Karpas-422 (cell line): ENCODE measurements at places on chromosomes 13 and 19. TPM values are rescaled to one million over a fixed set of nuclear protein-coding genes. Genes with fewer than 3 reads are reported as not detected.

DNA sequence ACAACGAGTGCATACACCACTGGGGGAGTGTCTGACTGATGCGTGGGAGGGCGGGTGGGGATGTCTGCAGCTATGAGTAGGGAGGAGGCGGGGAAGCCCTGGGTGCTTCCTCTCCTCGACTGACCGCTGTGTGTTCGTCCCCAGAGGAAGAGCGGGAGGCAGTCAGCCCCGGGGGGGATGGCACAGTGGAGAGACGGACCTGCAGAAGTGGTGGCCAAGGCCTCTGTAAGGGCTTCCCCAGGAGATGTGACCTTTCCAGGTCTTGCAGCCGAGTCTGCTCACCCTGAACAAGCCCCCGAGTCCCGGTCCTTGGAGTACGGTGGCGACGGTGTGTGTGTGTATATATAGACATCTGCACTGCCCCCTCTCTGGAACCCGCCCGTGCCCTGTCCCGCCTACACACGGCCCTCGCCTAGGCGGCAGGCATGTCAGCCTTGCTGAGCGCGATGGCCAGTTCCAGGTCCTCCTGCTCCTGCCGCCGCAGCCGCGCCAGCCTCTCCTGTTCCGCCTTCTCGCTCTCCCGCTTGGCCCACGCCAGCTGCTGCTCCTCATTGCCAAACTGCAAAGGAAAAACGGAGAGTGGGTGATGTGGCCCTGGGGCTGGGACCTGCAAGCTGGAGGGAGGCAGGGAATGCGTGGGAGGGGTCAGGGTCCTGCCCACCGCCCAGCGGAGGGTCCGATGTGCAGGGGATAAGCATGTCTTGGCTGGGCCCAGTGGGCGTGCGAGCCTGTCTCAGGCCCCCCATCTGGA is 30.8 kb downstream of the KLF2 start:
- DNase-seq: no peak

- DNase-seq: peak; percentile 81
These were observed at the start of gene RGCC for GRCh38 chr13:41456768-41457588. TSS of gene RGCC (plus strand) at chr13:41457550. CDS start at chr13:41457708, 158 bp downstream.

DNA sequence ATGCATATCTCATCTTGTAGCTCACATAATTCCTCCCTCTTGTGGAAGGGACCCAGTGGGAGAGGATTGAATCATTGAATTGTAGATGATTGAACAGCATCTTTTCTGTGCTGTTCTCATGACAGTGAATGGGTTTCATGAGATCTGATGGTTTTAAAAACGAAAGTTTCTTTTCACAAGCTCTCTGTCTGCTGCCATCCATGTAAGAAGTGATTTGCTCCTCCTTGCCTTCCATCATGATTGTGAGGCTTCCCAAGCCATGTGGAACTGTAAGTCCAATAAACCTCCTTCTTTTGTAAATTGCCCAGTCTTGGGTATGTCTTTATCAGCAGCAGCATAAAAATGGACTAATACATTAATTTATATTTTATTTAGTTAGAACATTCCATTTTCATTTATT is 19.6 kb upstream of the ZNF675 start:
- DNase-seq: no peak

DNA sequence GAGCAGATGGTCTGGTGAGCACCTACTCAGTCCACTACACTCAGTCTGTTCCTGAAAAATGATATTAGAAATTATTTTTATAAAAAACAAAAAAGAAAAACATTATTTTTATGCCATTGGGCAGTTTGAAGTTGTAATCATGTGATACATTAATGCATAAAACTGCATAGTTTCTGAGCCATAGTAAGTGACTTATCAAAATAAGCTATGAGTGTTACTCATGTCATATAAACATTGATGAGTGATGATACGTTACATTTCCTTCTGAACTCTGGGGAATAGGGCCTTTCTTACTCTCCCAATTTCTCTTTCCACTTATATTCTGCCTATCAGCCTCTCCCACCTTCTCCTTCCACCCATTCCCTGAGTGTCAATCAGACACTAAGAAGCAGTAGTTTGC is 8.9 kb downstream of the ZNF805 start:
- no peak for DNase-seq

- DNase-seq: peak; percentile 86
These were observed 36.5 kb upstream of the SACS start for GRCh38 chr13:23469951-23470421.

GRCh38 chr13:93224535-93224934 is 2.1 kb upstream of the GPC6 start:
- no peak for DNase-seq

GRCh38 chr13:21556051-21556450 is 47.9 kb downstream of the MICU2 start:
- no peak for DNase-seq

- no peak for DNase-seq
These were observed 70.2 kb upstream of the ZDHHC20 start for GRCh38 chr13:21529146-21529893.

- no peak for DNase-seq
These were observed 64.0 kb downstream of the IER2 start for GRCh38 chr19:13214036-13214730.

DNA sequence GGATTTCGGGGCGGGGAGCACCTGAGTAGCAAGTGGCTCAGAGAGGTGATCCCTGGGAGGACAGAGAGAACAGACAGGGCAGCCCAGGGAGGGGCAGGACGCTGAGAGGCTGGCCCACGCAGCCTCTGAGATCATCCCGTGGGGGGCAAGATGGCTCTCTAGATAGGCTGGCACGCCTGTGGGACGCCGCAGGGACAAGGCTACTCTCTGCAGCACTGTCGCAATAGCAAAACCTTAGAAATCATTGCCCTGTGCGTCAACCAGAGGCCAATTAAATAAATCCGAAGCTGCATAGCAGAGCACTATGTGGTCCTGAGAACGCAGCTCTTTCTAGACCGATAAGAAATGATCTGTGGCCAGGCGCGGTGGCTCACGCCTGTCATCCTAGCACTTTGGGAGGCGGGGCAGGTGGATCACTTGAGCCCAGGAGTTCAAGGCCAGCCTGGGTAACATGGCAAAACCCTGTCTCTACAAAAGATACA is 5.1 kb downstream of the PEX11G start:
- no peak for DNase-seq

- DNase-seq: no peak
These were observed 116.8 kb downstream of the DNAJC3 start for GRCh38 chr13:95793781-95794180.

DNA sequence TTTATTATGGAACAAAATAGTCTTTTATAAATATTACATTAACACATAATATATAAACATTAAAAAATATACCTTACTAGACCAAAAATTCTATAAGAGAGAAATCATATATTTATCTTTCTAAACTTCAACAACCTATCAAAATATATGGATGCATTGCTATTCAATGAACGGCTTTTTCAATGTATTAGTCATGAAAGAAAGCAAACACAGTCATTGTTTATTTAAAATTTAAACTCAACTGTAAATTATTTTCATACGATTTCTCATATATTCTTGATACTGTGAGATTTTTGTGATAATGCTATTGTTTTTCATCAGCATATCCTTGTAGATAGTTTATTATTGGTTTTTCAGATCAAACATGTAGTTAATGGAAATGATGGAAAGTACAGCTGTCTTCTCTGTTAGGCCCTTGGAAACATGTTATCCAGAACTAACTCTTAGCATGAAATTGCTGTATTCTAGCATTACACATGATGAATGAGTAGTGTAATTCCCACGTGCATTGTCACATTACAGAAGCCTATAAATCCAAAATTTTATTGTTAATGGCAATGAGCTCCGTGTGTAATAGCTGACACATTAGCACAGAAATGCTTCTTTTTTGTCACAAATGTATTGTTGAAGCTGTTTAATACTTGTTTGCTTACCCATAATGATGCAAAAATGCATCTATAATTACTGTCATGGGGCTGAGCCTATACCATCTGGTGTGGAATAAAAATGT is 1639.9 kb downstream of the SLITRK5 start:
- no peak for DNase-seq

DNA sequence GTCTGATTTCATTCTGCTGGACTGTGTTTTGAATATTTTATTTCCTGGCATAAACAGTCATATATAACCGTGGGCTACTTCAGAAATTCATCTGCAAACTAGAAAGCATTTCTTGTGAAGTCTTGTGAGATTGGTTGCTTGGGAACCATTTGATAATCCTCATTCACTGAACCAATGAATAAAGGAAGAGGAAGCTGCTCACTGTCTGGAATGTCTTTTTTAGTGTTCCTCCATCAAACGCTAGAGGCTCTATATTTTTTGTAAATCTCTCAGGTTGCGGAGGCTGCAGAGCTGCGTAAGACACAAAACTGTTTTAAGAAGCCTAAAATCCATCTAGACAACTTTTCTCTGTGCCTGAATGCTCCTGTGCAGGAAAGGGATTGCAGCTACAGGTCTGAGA is 18.7 kb upstream of the GPR12 start:
- DNase-seq: no peak

GRCh38 chr13:41313117-41313516 is 2.0 kb downstream of the NAA16 start:
- no peak for DNase-seq

DNA sequence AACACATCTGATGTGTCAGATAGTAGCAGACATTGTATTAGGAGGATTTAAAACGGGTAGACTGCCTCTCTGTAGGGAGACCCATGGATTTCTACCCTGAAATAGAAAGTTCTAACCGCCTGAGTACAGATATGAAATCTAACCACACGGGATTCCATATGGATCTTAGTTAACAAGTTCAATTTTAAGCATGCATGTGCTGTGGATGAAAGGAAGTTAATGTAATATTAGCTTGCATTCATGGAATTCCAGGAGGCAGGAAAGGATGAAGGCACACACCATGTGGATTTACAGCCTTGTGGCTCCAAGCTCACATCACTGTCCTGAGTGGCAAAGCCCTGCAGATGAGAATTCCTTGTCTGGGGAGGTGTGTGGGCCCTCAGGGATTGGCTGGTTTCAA is 120.6 kb upstream of the IRS2 start:
- no peak for DNase-seq

GRCh38 chr13:109209526-109209925 is 576.9 kb downstream of the IRS2 start:
- DNase-seq: no peak

DNA sequence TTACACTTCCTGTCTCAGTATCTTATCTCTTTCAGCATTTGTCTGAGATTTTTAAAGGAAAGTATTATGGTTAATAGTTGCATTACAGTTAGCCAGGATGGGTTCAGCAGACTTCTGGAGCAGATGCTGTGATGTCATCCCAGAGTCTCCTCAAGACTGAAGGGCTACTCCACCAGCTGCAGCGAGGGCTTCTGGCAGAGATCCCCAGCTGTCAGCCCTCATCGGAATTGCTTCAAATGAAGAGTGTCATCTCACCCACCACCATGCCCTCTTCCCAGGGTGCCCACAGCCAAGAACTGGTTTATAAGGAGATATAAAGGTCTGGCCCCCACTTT is 84.4 kb downstream of the FAM216B start:
- DNase-seq: peak; percentile 9

GRCh38 chr13:89980896-89981295 is 1366.6 kb upstream of the MIR17HG start:
- DNase-seq: no peak

DNA sequence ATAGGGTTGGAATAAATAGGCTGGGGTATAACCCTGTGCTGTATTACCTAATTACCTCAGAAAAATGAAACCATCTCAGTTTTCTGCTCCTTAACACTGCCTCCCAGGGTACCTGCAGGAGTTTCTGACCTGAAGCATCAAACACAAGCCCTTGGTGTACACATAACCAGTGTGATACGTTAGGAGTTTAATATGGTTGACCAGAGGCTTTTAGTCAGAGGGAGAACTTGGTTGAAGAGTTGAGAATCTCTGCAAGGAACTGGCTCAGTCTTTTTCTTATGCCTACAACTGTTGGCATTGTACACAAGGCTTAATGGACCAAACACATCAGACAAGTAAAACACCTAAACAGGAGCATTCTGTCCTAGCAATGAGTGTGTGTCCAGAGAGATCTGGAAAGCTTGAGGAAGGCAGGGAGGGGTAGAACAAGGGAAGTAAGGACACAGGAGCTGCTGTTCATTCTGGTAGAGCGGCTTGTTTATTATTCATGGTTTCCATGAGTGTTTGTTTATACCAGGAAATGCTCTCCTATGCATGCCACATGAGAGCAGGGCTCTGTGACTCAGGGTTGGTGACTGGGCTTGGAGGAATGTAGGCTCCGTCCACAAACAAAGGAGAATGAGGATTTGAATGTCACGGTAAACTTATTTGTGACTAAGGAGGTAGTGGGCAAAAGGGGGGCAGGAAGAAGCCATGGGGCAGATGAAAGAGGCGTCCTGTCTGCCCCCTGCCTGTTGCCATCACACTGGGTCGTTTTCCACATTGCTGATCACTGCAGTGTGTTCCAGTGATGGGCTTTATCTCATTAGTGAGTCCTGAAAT is 11.9 kb upstream of the SPATA13 start:
- no peak for DNase-seq

- no peak for DNase-seq
These were observed 2.2 kb downstream of the TNNT1 start for GRCh38 chr19:55146705-55147273.

- peak; percentile 95 for DNase-seq
These were observed 20.0 kb upstream of the ERCC1 start for GRCh38 chr19:45443462-45444317.

GRCh38 chr19:5232798-5233505 is 107.7 kb downstream of the PTPRS start:
- no peak for DNase-seq

- DNase-seq: no peak
These were observed 8.4 kb downstream of the IGFL3 start for GRCh38 chr19:46116121-46116520.

DNA sequence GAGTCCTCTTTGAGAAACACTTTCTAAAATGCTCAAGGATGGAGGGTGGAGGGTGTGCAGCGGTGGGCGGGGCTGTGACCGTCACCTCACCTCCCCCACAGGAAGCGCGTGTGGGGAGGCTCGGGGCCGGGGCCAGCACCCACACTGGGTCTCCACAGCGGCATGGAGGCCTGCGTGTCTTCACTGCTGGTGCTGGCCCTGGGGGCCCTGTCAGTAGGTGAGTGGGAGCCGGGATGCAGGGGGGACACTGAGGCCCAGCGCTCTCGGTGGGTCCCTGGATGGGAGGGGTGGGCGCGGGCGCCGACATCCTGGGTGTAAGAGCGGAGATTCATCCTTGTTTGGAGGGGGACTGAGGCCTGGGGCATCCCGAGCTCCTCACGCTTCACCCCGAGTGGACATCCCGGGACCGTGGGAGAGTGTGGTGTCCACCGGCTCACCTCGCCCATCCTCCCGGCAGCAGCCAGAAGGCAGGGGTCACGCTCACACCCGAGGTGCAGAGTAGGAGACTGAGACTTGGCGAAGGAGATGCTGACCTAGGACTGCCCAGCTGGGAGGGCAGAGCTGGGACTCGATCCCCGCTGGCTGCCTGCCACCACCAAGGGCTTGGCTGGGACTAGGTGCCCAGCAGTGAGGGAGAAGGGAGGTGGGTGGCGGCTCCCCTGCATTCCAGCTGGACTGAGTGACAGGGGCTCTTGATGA is at the start of gene GZMM:
GZMM (plus strand) TSS at position 144 of the 699 bp plus-strand sequence; CDS start at position 163, 19 bp downstream.
- DNase-seq: peak; percentile 72

The RASAL3 gene
- total RNA-seq: 4.0 and 27.1 TPM in 2 replicates

The F10 gene
- total RNA-seq: not detected in 2 replicates

The CTXN1 gene
- 0.18 TPM in 1 of 2 replicates, not detected in the other for total RNA-seq

The SLC15A1 gene
- not detected in 2 replicates for total RNA-seq

The OLFM4 gene
- not detected in 2 replicates for total RNA-seq

The ZNF296 gene
- total RNA-seq: 3.9 and 4.7 TPM in 2 replicates

The KRTDAP gene
- not detected in 2 replicates for total RNA-seq

The STARD13 gene
- 1.2 TPM in 2 replicates for total RNA-seq

The SBK3 gene
- total RNA-seq: not detected in 2 replicates

The PGLYRP2 gene
- total RNA-seq: not detected in 2 replicates

The STAP2 gene
- 0.43 and 0.86 TPM in 2 replicates for total RNA-seq
